ENCODE measurements at places on chromosomes 6 and 20.
A peak's percentile ranks its signal among the peaks of the same experiment; 100 is the strongest.

GRCh38 chr6:39228992-39229767 lies at the start of gene KCNK5:
KCNK5 (minus strand) TSS chr6:39229475; CDS start chr6:39229111, 364 bp downstream.
- DNase-seq = peak; percentile 77

GRCh38 chr6:20892365-20892764 lies 358.1 kb downstream of the CDKAL1 start:
- DNase-seq = no peak

DNA sequence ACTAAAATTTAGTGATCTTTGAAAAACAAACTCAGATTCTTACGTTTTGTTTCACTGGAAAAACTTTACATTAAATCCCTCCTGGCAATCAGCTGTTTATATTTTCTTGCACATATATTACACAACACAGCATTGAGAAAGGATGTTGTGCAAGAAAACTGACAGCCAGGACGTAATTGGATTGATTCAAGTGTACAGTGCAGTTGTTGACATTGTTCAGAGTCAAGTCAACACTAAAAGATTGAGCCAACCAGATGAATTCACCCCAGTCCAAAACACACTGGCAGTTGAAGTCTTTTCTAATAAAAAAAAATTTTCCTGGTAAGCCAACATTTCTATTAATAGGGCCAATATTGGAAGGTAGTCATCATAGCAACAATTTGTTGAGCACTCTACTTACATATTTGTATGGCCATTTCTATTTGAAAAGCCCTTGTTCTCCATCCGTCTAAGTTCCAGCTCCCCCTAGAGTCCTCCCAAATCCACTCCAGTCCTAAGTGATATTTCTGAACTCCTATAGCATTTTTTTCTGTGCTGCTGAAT lies 20.9 kb upstream of the VNN1 start:
- no peak for DNase-seq

GRCh38 chr6:120805276-120805675 lies 529.0 kb downstream of the TBC1D32 start:
- DNase-seq = peak; percentile 27

- no peak for DNase-seq
These were observed 27.0 kb downstream of the ZNF292 start for GRCh38 chr6:87182321-87182720.

All from left kidney (tissue), 8 donors.